ENCODE measurements at places on chromosomes 13 and 19. TPM values are rescaled to one million over a fixed set of nuclear protein-coding genes. Genes with fewer than 3 reads are reported as not detected.
A peak's percentile ranks its signal among the peaks of the same experiment; 100 is the strongest.

GRCh38 chr13:91167706-91168385 lies 179.6 kb upstream of the MIR17HG start:
- H3K36me3 ChIP-seq: no peaks in the 10 kb centered on the region
- no peaks in the 10 kb centered on the region for H3K4me1 ChIP-seq
- no peak for DNase-seq
- H3K27ac ChIP-seq: no peak overlapping the region
- no peak overlapping the region for H3K4me3 ChIP-seq

DNA sequence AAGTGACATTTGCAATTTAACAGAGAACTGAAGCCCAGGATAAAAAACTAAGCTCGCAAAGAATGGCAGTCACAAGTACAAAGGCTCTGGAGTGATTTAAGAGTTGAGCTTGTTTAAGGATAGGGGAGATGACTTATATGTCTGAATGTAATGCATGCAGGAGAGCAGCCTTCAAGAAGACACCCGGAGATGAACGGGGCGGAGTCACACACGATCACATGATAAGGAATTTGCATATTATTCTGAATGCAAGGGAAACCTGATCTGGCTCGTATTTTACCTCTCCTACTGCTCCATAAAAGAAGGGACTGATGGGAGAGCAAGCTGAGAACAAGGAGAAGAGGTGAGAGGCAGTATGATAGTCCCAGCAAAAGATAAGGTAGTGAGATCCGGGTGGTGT lies 12.9 kb downstream of the TBC1D4 start:
- DNase-seq: no peak
- no peaks in the 10 kb centered on the region for H3K27me3 ChIP-seq
- no peaks in the 10 kb centered on the region for H3K4me1 ChIP-seq
- no peaks in the 10 kb centered on the region for H3K36me3 ChIP-seq
- no peak overlapping the region for H3K4me3 ChIP-seq
- no peak overlapping the region for H3K27ac ChIP-seq

DNA sequence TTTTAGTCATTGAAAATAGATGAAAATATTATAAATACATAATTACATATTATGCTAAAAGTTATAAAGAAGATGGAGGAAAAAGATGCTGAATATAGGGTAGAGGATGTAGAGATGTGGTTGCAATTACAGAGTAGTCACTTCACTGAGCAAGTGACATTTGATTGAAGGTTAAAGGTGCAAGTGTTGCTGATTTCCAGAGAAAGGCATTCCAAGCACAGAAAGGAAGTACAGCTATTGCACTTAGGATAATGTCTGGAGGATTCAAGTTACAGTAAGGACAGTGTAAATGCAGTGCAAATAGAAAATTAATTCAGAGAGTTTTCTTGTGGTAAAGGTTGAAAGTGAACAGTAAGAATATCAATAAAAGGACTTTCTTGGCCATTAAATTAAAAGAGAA lies 1721.8 kb downstream of the PCDH9 start:
- no peak overlapping the region for H3K4me3 ChIP-seq
- no peaks in the 10 kb centered on the region for H3K36me3 ChIP-seq
- H3K27me3 ChIP-seq: no peaks in the 10 kb centered on the region
- no peaks in the 10 kb centered on the region for H3K4me1 ChIP-seq

GRCh38 chr19:46762245-46762890 lies 16.1 kb upstream of the STRN4 start:
- DNase-seq: no peak
- H3K27me3 ChIP-seq: no peaks in the 10 kb centered on the region
- H3K36me3 ChIP-seq: no peaks in the 10 kb centered on the region
- H3K4me3 ChIP-seq: no peak overlapping the region
- H3K4me1 ChIP-seq: peaks cover 7% of the 10 kb centered on the region
- no peak overlapping the region for H3K27ac ChIP-seq

GRCh38 chr19:35689836-35690235 lies 14.5 kb upstream of the ZBTB32 start:
- no peaks in the 10 kb centered on the region for H3K4me1 ChIP-seq
- H3K27me3 ChIP-seq: no peaks in the 10 kb centered on the region
- no peak overlapping the region for H3K27ac ChIP-seq

DNA sequence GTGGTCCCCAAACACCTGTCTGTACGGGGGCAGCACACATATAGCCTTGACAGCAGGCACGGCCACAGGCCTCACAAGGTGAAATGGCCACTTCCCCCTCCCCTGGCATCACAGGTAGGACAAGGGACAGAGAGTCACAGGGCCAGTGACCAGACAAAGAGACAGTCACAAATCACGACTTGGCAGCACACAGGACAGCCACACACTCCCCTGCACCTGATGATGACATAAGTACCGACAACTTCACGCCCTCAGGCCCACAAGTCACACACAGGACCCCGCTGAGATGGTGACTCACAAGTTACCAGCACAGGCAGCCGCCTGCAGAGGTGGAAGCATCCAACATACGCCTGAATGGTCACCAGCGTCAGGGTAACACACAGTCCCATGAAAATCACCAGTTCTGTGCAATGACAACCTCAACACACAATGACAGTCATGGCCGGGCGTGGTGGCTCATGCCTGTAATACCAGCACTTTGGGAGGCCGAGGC lies 16.5 kb downstream of the TYK2 start:
- no peak overlapping the region for H3K4me3 ChIP-seq
- H3K4me1 ChIP-seq: no peaks in the 10 kb centered on the region
- no peak overlapping the region for H3K27ac ChIP-seq
- DNase-seq: no peak
- no peaks in the 10 kb centered on the region for H3K27me3 ChIP-seq
- H3K36me3 ChIP-seq: peaks cover 99% of the 10 kb centered on the region

DNA sequence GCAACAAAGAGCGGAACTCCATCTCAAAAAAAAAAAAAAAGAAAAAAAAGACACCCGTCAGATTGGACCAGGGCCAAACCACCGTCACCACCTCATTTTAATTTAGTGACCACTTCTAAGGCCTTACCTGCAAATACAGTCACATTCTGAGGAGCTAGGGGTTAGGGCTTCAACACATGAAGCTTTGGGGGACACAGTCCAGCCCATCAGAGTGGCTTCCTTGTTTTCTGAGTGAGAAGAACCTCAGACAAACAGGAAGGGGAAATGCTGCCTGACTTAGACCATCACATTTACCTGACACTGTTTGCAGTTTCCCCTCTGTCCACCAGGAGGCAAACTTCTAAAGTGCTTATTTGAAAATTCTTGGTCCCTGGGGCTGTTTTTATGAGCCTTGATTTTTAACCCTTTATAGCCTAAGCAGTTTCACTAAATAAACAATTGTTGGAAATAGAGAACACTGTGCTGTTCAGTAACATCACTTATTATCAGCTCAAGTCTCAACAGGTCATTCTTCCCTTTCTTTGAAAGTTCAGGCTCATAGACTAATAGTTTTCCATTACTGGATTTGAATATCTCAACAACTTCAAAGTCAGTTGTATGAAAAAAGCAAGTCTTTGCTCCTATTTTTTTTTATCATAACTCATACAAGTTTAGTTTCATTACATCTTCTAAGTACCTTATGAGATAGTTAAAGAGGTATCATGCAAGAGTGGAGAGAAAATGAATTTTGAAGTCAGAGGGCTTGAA lies 74.9 kb upstream of the WASF3 start:
- no peak overlapping the region for H3K27ac ChIP-seq
- H3K4me1 ChIP-seq: no peaks in the 10 kb centered on the region
- H3K4me3 ChIP-seq: no peak overlapping the region
- no peaks in the 10 kb centered on the region for H3K36me3 ChIP-seq

DNA sequence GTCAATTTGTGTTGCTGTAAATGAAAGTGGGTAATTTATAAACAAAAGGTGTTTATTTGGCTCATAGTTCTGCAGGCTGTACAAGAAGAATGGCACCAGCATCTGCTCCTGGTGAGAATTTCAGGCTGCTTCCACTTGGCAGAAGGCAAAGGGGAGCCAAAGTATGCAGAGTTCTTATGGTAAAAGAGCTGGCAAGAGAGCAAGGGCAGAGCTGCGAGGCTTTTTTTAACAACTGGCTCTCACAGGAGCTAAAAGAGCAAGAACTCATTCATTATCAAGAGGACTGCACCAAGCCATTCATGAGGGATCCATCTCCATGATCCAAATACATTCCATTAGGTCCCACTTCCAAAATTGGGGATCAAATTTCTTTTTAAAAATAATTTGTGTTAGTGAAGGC lies 1712.7 kb downstream of the SLITRK5 start:
- DNase-seq: no peak
- no peak overlapping the region for H3K4me3 ChIP-seq
- H3K27me3 ChIP-seq: no peaks in the 10 kb centered on the region
- H3K36me3 ChIP-seq: no peaks in the 10 kb centered on the region
- no peak overlapping the region for H3K27ac ChIP-seq

GRCh38 chr13:98557937-98558792 lies 18.7 kb downstream of the STK24 start:
- peaks cover 78% of the 10 kb centered on the region for H3K4me1 ChIP-seq
- no peaks in the 10 kb centered on the region for H3K27me3 ChIP-seq
- no peak overlapping the region for H3K4me3 ChIP-seq
- H3K36me3 ChIP-seq: no peaks in the 10 kb centered on the region
- no peak overlapping the region for H3K27ac ChIP-seq

GRCh38 chr19:16258440-16258903 lies 60.8 kb downstream of the AP1M1 start:
- DNase-seq: peak; percentile 81
- H3K36me3 ChIP-seq: no peaks in the 10 kb centered on the region
- H3K4me3 ChIP-seq: no peak overlapping the region

- no peaks in the 10 kb centered on the region for H3K36me3 ChIP-seq
- H3K4me1 ChIP-seq: peaks cover 7% of the 10 kb centered on the region
- H3K27me3 ChIP-seq: no peaks in the 10 kb centered on the region
- no peak for DNase-seq
- H3K4me3 ChIP-seq: no peak overlapping the region
These were observed 174.6 kb upstream of the LSM14A start for GRCh38 chr19:33997690-33998089.

GRCh38 chr19:58357481-58358145 lies 4.3 kb upstream of the A1BG start:
- peak; percentile 39 for DNase-seq
- H3K4me1 ChIP-seq: peaks cover 28% of the 10 kb centered on the region
- no peak overlapping the region for H3K27ac ChIP-seq
- H3K4me3 ChIP-seq: no peak overlapping the region
- no peaks in the 10 kb centered on the region for H3K36me3 ChIP-seq

- no peaks in the 10 kb centered on the region for H3K27me3 ChIP-seq
- H3K36me3 ChIP-seq: peaks cover 86% of the 10 kb centered on the region
- H3K4me1 ChIP-seq: no peaks in the 10 kb centered on the region
- H3K27ac ChIP-seq: no peak overlapping the region
These were observed 33.4 kb downstream of the IPO5 start for GRCh38 chr13:97986835-97987234.

DNA sequence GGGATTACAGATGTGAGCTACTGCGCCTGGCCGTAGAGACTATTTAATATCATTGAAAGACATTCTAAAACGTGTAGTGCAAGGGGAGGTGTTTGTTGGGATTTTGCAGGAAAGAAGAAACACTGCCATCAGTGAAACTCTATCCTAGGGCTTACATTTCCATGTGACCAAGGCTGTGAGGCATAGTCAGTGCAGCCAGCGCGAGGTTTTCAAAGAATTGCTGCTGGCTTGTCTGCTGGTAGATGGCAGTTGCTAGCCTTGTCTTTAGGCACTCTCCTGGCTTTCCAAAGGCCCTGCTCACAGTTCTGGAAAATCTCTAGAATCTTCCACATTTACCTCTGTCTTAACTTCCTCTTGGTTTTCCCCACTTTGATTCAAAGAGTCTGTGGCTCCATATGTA lies 77.5 kb downstream of the GPC6 start:
- no peaks in the 10 kb centered on the region for H3K36me3 ChIP-seq
- no peak overlapping the region for H3K4me3 ChIP-seq
- DNase-seq: no peak

DNA sequence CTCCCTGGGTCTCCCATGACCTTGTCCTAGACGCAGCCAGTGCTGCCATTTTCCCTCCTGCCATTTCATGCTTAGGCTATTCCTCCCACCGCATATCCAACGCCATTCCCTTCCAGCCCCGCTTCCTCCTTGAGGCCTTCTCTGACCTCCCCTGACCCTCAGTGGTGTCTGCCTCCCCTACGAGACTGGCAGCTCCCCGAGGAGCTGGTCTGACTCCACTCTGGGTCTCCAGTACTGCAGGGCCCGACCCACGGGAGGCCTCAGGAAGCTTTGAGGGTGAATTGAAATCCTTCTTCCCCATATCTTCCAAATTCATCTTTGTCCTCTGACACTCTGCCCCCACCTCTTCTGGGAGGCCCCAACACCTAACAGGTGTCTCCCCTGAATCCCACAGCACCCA lies 708 bp downstream of the KLK15 start:
- no peak for DNase-seq
- peaks cover 33% of the 10 kb centered on the region for H3K27me3 ChIP-seq
- no peak overlapping the region for H3K4me3 ChIP-seq
- no peaks in the 10 kb centered on the region for H3K36me3 ChIP-seq

GRCh38 chr19:43286786-43287185 lies 17.5 kb upstream of the PSG9 start:
- H3K27ac ChIP-seq: no peak overlapping the region
- no peak overlapping the region for H3K4me3 ChIP-seq
- H3K4me1 ChIP-seq: no peaks in the 10 kb centered on the region
- no peak for DNase-seq

DNA sequence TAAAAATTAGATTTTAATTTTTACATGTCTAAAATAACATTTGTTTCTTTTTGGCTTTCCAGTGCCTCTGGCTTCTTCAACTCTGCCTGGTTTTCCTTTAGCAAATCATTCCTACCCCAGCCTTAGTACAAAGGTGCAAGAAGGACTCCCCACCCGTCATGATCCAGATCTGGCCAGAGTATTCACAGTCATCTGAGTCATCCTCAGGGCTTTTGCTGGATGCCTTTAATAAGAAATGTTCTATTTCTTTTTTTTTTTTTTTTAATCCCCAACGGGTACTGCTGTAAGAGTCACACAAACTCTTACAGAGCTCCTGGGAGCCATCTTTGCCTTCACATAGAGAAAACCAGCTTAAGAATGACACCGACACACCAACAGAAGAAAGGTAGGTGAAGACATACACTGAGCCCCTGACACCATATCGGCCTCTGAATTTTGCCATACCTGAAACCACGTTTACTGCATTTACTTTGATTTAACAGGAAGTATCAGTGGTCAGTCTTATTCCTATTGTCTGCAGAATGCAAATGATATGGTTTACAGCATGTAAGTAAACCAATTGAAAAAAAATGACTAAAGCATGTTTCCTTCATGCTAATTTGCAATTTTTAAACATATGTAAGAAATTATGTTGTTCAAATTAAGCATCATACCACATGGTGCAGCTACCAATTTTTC lies 184.4 kb downstream of the NALCN start:
- H3K27me3 ChIP-seq: no peaks in the 10 kb centered on the region
- H3K36me3 ChIP-seq: no peaks in the 10 kb centered on the region
- no peaks in the 10 kb centered on the region for H3K4me1 ChIP-seq
- no peak for DNase-seq
- H3K4me3 ChIP-seq: no peak overlapping the region

GRCh38 chr13:34044041-34044440 lies 226.1 kb downstream of the RFC3 start:
- H3K4me1 ChIP-seq: no peaks in the 10 kb centered on the region
- no peak for DNase-seq
- no peaks in the 10 kb centered on the region for H3K36me3 ChIP-seq
- H3K27ac ChIP-seq: no peak overlapping the region
- no peaks in the 10 kb centered on the region for H3K27me3 ChIP-seq

UNC13A gene
- 0.21 TPM for total RNA-seq

MBNL2 gene
- total RNA-seq: 58.2 TPM

SCAF1 gene
- 59.4 TPM for total RNA-seq

SLC10A2 gene
- not detected for total RNA-seq

MYO9B gene
- 205 TPM for total RNA-seq

RAB3A gene
- total RNA-seq: 2.7 TPM

ZNF177 gene
- 2.2 TPM for total RNA-seq

ZNF441 gene
- 5.8 TPM for total RNA-seq

VAV1 gene
- 36.2 TPM for total RNA-seq
